Activated T-helper 1 cell treated with anti-CD3 and anti-CD28 coated beads, Interleukin-2, amount 50 U/mL, for 16 hours (primary cell): ENCODE measurements at places on chromosomes 12 and 14.

DNA sequence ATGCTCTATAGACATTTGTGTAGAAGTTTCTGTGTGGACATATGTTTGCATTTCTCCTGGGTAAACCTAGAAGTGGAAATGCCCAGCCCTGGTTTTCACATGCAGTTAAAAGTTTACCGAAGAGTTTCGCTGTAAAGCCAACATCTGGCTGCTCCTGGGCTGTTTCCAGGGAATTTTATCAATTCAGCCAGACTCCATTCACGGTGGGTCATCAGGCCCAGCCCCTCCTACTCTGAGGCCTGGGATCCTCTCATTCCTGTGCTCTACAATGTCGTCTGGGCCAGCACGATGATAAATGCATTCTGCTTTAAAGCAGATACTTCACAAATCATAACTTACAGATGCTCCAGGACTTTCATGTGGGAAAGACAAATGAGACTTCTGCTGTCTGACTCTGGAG, 7.1 kb downstream of the NUAK1 start:
- no peak for DNase-seq

DNA sequence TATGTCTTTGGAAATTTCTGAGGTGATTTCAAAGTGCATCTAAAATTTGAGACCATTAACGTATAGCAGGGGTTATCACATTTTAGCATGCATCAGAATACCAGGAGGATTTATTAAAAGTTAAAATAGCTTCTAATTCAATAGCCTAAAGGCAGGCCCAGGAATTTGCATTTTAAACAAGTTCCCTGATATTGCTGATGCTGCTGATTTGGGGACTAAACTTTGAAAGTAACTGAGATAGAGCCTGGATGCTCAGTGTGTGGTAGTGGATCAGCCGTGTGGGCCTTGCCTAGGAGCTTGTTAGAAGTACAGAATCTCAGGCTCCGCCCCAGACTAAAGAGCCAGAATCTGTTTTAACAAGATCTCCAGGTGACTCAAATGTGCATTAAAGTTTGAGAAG, 375.0 kb upstream of the FBXO33 start:
- DNase-seq = no peak

DNA sequence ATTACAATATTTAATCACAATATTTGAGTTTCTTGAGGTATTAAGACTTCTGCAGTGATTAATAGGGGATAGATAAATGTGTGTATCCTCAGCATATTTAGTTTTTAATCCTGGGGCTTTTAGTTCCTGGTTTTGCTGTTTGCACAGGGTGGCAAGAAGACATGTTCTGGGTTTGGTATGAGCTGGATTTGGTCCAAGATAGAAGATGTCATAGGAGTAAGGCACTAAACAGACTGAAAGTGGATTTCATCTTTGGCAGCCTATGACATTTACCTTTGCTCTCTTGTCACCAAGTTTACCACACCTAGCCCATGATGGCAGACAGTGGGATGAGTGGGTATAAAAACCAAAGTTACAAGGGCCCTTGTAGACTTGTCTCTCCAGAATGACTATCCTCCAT, 168.2 kb downstream of the LRRK2 start:
- no peak for DNase-seq

GRCh38 chr12:25994901-25995625, 36.6 kb downstream of the RASSF8 start:
- no peak for DNase-seq

DNA sequence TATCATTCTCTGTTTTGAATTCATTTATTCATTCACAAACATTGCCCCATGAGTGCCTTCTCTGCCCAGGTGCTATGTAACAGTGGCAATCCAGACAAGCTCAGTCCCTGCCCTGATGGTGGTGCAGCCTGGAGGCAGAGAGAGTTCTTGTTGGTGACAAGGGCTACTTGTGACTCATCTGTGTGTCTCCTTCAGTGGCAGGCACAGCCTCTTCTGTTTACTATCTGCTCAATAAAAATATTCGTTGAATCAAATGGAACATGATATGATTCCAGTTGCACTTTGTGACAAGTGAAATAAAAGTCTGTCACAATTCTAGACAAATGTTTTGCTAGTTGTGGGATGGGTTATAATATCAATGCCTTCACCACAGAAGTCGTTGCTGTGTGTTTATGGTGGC, 20.6 kb upstream of the CPM start:
- DNase-seq = no peak

DNA sequence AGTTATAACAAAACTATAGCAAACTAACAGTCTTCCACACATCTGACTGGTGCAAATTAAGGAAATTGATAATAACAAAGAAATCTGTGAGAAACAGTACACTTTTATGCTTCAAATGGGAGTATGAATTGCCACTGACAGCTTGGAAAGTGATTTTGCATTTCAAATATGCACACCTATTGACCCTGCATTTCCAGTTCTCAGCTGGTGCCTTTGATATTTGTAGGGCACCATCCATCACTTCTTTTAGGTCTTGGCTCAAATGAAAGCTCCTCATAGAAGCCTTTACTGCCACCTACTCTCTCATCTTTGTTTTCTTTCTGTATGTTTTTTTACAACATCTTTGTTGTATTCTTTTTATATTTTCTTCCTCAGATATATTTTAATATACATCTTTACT, 125.1 kb downstream of the ST8SIA1 start:
- DNase-seq = no peak

- no peak for DNase-seq
These were observed 13.5 kb upstream of the DCP1B start for GRCh38 chr12:2017546-2018337.

GRCh38 chr12:117980616-117981015, 11.8 kb upstream of the KSR2 start:
- DNase-seq = no peak

DNA sequence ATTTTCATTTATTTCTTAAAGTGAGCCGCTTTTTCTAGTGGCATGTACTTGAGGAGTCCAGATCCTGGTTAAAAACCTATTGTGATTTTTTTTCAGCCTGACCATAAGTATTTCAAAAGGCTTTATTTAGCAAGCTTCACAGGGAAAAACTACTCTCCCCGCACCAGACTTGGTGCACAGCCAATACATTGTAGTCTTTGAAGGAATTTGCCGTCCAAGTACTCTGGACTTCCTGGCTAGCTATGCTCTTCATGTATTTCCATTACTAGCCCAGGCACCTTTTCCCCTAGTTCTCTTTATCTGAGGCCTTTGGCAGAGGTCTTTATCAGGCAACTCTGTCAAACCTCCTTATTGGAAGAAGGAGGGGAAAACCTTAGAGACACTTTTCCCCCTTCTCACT, 234.7 kb downstream of the CCDC91 start:
- DNase-seq = no peak

DNA sequence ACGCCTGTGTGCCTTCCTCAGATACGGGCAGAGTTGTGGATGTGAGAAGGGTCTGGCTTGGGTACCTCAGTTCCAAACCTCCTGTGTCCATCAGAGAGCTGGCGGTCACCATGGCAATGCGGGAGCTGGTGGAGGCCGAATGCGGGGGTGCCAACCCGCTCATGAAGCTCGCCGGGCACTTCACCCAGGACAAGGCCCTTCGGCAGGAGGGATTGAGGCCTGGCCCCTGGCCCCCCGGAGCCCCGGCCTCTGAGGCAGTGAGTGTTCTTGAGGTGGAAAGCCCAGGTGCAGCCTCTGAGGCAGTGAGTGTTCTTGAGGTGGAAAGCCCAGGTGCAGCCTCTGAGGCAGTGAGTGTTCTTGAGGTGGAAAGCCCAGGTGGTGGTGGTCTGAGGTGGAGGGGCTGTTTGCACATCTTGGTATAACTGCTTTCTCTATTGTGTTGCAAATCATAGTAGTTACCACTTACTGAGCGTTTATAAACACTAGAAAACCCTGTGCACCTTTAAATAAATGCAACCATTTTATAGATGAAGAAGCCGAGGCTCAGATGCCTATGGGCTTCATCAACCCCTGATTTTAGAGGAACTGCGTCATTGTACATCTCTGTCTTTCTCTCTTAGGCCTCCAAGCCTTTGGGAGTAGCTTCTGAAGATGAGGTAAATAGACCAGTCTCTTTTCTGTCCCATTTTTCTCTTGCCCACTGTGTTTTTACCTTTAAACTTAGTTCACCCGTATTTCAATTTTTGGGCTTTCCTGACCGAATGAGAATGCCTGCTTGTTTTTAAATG, 976 bp downstream of the PEX5 start:
- DNase-seq = no peak

DNA sequence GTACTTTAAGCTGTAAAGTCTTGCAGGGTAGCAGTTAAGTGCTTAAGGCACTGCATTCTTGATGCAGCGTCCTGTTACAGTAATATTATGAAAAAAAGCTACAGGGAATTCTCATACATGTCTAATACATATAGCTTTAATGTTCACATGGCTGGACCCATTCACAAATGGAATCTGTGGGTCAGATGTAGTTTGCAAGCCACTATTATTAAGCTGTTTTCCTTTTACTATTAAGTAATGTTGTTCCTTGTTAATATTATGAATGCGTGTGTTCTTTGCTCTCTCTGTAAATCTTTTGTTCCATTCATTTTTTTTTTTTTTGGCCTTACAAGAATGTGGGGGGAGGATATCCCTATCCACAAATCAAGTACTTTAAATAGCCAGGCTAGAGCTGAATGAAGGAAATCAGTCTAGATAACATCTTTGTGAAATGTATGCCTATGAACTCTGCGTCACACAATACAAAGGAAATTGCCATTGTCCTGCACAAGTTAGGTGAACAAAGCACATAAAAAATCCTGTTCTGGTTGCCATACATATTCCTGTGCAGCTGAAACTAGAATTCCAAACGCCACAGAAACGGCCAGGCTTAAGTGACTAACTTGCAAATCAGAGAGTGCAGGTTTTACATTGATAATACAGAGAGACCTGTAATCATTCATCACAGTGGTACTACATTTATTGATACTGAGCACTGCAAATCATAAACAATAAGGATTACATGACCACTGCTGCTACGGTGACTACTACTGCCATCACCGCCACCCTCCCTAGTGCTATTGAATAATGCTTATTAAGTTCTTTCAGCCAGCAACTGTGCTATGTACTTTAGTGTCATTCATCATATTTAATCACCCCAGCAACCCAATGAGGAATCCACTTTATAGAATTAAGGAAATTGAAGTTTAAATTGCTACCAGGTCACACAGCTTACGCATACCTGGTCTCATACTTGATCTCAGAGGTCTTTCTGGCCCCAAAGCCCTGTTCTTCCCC, 111.9 kb downstream of the HMGA2 start:
- DNase-seq = no peak

GRCh38 chr12:52600475-52600874, 788 bp downstream of the KRT72 start:
- no peak for DNase-seq

- no peak for DNase-seq
These were observed 171.6 kb downstream of the PPM1H start for GRCh38 chr12:62763312-62763711.

- DNase-seq = no peak
These were observed 296.2 kb downstream of the GPHN start for GRCh38 chr14:66804141-66804540.

GRCh38 chr14:37131205-37131604, 41.2 kb downstream of the SLC25A21 start:
- no peak for DNase-seq

GRCh38 chr14:52514046-52514811, 38.1 kb downstream of the TXNDC16 start:
- no peak for DNase-seq

DNA sequence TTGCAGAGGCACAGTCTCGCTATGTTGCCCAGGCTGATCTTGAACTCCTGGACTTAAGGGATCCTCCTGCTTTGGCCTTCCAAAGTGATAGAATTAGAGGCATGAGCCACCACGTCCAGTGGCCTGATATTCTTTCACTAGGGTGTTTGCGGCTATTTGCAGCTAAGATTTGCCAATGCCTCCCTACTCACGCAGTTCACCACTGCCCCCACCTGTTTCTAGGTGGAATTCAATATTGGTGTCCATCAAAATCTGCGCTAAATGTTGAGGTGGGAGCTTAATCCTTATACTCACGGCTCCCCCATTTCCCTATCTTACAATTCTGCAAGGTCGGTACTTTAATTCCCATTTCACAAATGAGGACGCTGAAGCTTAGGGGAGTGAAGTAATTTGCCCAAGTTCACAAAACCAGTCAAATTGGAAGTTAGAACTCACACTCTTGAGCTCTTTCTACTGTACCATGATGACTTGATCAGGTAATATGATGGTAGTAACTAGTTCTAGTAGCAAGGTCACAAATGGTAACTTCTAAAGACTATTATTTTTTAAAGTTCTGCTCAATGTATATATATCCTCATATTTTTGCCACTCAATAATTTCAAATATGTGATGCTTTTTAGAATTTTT, 22.1 kb upstream of the LRRC9 start:
- DNase-seq = no peak

GRCh38 chr12:18358930-18359329, 97.6 kb downstream of the PIK3C2G start:
- no peak for DNase-seq
